Stimulated activated CD4-positive, alpha-beta T cell treated with anti-CD3 and anti-CD28 coated beads, Interleukin-4, amount 100 ng/mL, for 4 hours (primary cell): ENCODE measurements at places on chromosomes 6 and 20.

GRCh38 chr6:111793711-111794111 is 79.5 kb downstream of the FYN start:
- no peak for DNase-seq

GRCh38 chr6:71349395-71349794 is 60.8 kb downstream of the OGFRL1 start:
- DNase-seq = no peak

DNA sequence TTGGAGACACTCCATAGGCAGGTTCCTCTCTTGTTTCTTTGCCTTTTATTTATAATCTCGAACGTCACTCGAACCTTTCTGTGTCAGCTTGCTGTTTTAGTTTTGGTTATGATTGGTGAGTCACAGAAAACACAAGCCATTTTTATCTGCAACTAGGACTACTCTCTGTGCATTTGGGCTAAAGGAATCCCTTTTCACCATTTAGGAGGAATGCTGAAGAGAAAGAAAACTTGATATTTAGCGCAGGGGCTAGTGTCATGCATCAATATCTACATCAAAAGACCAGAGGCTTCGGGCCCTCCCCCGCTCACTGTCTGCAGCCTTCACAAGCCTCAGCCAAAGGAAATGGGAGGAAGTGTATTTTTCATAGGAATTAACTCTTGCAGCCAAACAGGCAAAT is 507.8 kb upstream of the CITED2 start:
- DNase-seq = no peak

DNA sequence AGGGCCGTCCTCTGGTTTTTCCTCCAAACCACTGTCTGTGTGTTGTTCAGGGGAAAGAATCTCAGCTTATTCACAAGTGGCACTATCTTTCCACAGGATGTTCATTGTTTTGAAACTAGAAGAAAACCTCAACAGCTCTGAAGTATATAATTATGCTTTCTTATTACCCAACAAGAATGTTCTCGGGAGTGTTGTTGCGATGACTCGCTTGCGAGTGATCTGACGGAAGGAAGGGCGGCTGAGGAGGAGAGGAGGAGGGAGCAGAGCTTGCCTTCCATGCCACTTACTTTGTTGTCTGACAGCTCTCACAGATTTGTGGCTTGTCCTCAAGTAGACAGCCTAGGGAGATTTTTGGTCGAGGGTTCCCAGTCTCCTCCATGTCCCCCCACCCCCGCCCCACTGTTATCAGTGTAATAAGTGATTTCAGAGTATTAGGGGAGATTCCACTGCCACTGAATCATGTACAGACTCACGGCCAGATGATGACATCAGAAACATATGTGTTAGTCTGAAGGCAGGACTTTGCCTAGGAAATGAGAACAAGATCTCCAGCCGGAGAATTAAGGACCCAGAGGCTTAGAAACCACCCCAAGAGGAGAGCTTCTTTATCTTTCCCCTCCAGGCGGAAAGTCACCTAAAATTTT is 80.7 kb upstream of the CCN6 start:
- peak; percentile 52 for DNase-seq

GRCh38 chr6:138246650-138247440 is 28.6 kb upstream of the PBOV1 start:
- DNase-seq = no peak

GRCh38 chr6:18025596-18025995 is 38.2 kb upstream of the KIF13A start:
- DNase-seq = no peak

DNA sequence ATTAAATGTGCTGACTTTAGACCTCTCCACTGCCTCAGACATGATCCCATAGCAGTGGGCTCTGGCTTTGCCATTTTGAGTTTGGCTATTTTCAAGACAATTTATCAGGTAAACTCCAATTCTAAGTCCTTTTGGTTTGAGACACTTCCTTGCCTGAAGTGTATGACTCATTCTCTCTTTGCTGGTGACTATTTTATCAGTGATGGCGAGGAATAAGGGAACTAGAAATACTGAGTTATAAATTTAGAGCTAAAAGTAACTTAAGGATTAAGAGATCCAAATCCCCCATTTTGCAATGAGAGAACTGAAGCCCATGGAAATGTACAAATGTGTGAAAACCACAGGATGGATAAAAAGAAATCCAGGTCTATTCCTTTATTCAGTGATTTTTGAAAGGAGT is 30.9 kb upstream of the CD83 start:
- no peak for DNase-seq

GRCh38 chr6:93581371-93581770 is 162.0 kb upstream of the EPHA7 start:
- no peak for DNase-seq
